Activated naive CD4-positive, alpha-beta T cell treated with anti-CD3 and anti-CD28 coated beads for 36 hours (primary cell): ENCODE measurements at places on chromosomes 16 and 17. TPM values are rescaled to one million over a fixed set of nuclear protein-coding genes. Genes with fewer than 3 reads are reported as not detected.

DNA sequence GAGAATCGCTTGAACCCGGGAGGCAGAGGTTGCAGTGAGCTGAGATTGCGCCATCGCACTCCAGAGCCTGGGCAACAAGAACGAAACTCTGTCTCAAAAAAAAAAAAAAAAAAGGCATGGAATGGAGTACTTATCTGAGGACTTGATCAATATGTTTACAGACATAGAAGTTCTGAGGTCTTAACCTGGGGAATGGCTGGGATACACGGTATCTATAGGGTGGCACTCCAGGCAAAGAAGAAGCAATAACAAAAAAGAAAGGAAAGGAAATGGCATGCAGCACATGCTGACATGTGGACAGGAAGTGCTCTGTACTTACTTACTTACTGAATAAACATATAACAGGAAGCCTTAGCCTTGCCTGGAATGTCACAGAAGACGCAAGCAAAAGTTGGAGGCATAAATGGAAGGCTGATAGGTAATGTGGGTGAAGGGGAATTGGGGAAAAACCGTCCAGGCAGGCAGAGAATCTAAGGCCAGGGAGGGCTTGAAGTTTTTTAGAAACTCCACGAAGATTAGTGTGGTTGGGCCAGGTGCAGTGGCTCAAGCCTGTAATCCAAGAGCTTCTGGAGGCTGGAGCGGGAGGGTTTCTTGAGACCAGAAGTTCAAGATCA lies 10.1 kb upstream of the SPOP start:
- peak; percentile 53 for DNase-seq

The PTX4 gene
- not detected for total RNA-seq

GRCh38 chr16:17743578-17743977 lies 272.8 kb upstream of the XYLT1 start:
- DNase-seq: no peak

The ST6GALNAC1 gene
- 1.1 TPM for total RNA-seq

DNA sequence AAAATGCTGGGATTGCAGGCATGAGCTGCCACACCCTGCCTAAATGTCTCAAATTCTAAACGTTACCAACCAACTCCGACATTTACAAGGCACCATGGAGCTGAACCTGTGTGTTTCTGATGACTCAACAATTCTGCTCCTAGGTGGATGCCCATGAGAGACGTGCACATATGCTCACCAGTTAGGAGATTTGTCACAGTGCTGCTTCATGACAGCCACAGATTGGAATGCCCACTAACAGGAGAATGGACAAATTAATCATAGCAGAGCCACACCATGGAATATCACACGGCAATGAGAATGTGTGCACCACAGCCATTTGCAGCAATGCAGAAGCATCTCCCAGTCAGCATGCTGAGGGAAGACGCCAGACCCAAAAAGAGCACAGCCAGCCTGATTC lies 8.0 kb upstream of the KCNG4 start:
- DNase-seq: no peak
